ENCODE measurements at places on chromosomes 1 and 21.

DNA sequence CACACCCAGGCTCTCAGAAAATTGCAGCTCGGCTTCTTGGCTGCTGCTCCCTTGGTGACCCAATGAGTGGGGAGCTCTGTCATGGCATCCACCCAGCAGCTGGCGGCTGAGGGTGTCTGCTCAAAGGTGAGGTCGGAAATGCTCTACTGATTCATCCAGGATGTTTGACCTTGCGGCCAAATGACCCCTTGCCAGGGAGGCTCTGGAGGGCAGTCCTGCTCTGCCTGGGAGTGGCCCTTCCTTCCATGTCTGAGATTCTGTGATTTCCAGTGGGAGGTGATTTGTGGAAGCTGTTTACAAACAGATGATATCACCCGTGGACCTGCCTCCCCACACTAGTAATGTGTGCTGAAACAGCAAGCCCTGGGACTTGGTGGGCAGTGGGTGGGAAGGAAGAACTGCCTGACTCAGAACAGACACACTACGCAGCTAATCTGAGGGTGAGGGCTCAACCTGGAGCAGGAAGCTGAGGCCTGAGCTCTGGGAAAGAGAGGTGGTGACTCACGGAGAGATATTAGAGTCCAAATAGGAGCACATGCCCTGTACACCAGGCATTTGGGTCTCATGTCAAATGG lies 3.0 kb downstream of the CRCT1 start:
- no peak for DNase-seq

- DNase-seq, result no peak
Observed at GRCh38 chr1:49597436-49597835, 426.3 kb downstream of the AGBL4 start.

DNA sequence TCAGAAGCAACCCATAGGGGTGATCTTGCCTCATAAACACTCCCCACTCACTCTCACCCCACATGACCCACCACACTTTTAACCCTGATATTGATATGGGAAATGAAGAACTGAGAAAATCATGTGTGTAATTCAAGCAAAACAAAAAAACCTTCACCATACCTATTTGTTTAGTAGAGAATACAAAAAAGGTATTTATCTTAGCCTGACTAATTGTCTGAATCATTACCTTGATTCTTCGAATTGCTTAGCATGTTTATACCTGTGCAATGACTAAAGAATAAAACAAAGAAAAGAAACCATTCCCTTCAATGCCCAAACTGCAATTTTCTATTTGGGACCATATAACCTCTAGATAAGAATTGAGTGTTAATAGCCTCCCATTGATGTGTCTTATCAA lies 1.8 kb downstream of the CLDN17 start:
- DNase-seq, result no peak

- no peak for DNase-seq
Observed at GRCh38 chr1:213423605-213424004, 372.6 kb downstream of the RPS6KC1 start.

GRCh38 chr1:69836971-69837636 lies 269.4 kb downstream of the LRRC7 start:
- DNase-seq, result no peak

DNA sequence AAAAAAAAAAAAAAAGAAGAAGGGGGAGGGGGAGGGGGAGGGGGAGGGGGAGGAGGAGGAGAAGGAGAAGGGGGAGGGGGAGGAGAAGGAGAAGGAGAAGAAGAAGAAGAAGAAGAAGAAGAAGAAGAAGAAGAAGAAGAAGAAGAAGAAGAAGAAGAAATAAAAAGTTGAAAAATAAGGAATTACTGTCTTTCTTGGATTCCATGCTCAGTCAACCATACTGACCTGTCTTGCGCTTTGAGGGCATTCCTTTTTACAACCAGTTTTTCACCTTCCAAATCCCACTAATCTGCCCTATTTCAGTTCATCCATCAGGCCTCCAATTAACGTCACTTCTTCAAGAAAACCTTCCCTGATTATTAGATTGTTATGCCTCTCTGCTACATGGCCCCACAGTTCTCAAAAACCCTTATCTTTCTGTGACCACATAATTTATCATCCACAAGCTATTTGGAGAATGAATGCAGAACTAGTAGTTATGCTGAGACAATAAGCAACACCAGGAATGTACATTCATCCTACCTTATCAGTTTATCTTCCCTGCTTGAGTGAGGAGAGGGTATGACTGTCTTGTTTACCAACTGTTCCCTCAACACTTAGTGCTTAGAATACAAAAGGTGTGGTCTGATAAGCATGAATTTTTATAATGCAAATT lies 57.5 kb upstream of the GUCA2A start:
- DNase-seq, result no peak

DNA sequence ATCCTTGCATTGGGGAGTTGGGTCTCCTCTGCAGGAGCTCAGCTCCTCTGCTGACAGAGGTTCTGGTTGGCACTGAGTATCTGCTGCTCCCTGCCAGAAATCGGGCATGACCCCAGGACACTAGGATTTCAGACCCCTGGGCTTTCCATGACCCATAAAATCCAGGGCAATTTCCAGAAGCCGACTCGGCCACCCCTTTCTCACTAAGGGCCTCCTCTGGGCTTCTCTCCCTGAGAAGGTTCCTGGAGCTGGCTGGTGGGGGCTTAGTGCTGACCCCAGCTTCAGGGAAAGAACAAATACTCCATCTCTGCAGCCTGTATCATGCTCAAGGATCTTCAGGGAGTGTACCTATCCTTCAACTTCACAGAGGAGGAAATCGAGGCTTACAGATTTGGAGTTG lies 603.4 kb downstream of the PTPRU start:
- no peak for DNase-seq

GRCh38 chr1:6005276-6005917 lies 13.2 kb upstream of the NPHP4 start:
- DNase-seq, result no peak

DNA sequence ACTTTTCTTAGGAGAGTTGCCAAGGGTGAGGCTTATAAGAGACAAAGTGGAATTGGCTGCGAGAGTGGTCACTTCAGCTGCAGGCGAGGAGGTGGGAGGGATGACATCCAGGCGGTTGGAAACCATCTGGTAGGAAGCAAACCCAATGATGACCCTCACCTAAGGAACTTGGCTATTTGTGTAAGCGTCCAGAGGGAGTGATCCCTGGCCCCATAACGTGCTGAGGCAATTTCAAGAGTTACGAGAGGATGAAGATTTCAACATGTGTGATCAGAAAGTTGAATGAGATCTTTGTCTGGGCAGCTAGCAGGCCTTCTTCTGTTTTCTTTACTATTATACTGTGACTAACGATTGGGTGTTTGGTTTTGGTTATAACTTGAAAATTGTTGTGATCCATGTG lies 102.7 kb upstream of the VANGL1 start:
- DNase-seq, result no peak

DNA sequence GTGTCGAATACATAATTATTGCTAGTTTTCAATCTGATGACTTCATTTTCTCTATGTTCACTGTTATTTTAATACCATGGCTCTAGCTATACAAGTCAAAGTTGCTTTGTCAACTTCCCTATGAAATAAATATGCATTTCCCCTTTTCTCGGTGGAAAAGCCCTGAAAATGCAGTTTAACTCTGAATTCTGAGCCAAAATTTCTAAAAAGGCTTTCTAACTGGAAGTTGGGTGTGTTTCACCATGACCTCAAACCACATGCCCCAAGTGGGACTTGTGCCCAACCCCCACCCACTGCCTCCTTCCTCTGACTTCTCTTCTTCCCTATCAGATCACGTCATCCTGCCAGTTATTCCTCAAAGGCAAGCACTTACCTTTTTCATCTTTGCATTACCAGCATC lies 8.9 kb downstream of the MKNK1 start:
- no peak for DNase-seq

GRCh38 chr1:193335806-193336428 lies 149.5 kb upstream of the B3GALT2 start:
- DNase-seq, result no peak

DNA sequence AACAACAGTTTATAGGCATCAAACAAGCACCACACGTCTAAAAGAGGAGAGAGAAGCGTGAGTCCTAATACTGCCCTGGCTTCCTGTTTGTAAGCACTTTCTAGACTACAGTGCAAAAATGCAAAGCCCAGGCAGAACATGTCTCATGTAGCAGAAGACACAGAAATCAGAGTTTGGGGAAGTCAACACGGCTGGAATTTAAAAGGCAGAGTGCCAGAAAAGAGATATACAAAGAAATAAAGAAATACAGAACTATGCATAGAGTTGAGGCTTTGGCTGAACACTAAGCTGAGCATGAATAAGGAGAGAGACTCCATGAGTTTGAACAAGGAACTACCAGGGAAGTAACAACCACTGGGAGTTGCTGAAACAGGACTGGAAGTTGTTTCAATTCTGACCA lies 566.6 kb upstream of the NR5A2 start:
- no peak for DNase-seq

- no peak for DNase-seq
Observed at GRCh38 chr1:233364695-233365539, 37.4 kb downstream of the MAP3K21 start.

DNA sequence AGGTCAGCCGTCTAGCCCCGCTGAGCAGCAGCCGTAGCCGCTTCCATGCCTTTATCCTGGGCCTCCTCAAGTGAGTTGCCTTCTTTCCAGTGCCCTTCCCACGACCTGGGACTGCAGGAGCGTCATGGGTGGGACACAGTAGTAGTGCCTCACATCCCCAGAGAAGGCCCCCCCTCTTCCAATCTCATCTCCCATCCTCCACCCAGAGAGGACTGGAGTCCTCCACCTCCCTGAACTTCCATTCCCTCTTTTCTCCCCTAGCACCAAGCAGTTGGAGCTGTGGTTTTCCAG lies 4.9 kb downstream of the RUSC1 start:
- no peak for DNase-seq

- DNase-seq, result no peak
Observed at GRCh38 chr1:203424861-203425662, 50.5 kb upstream of the PRELP start.

DNA sequence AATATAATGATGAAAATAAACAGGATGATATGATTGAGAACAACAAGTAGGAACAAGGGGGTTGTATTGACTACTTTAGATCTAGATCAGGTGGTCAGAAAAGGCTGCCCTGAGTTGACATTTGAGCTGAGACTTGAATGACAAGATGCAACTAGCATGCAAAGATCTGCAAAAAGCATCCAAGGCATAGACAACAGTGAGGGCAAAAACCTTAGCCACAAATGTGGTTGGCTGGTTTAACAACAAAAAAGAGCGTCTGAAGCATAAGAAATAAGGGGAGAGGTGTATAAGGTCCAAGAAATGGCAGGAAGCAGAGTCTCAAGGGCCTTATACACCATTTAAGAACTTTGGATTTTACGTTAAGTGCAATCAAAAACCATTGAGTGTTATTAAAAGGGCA lies 3.2 kb downstream of the RAB3GAP2 start:
- DNase-seq, result no peak
